Natural killer cell treated with Interleukin-12 subunit alpha and Interleukin-12 subunit beta and Interleukin-15 and Interleukin-18, amount 100 ng/mL, for 72 hours (primary cell): ENCODE measurements at places on chromosomes 12 and 14. TPM values are rescaled to one million over a fixed set of nuclear protein-coding genes. Genes with fewer than 3 reads are reported as not detected.

GRCh38 chr12:52971679-52972329, 22.9 kb downstream of the KRT18 start:
- DNase-seq = no peak

DNA sequence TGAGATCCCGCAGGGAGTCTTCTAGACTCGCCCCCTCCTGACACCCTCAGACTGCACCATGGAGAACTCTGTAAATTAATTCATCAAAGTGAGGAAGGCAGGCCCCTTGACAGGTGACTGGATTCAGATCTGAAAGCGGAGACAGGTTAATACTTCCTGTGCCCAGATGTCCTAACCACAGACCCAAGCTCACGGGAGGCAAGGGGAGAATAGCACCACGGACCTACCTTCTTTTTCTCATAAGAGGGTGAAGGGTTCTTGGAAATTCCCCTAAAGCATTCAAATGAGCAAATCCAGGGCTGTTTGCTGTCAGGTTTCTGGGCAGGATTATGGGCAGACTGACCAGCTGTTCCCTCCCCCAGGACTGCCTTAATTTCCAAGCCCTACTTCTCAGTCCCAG, 170.0 kb downstream of the ZFP36L1 start:
- DNase-seq = no peak

Gene GPRC5D
- not detected for total RNA-seq

Gene KLRK1
- total RNA-seq = 126 TPM

Gene SLC7A7
- total RNA-seq = 0.36 TPM
